ENCODE measurements at places on chromosomes 11 and 22.

DNA sequence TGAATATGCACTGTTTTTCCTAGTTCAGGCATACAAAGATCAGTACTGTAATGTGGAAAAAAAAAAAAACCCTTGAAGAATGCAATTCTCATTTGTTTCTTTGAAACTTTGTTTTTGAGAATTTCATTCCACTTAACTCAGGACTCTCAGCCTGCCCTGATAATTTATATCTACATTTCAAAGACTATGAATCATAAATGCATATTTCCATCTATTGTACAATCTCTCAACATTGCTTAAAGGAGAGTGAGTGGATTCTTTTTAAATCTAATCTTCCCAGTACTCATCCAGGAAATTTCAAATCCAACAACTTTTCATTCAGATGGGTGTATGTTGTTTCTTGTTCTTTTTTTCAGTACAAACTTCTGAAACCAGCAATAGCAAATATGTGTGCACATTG is 322.2 kb upstream of the DDI1 start:
- DNase-seq = no peak

- no peak for DNase-seq
Observed at GRCh38 chr22:35842954-35843353, 125.3 kb downstream of the APOL5 start.

DNA sequence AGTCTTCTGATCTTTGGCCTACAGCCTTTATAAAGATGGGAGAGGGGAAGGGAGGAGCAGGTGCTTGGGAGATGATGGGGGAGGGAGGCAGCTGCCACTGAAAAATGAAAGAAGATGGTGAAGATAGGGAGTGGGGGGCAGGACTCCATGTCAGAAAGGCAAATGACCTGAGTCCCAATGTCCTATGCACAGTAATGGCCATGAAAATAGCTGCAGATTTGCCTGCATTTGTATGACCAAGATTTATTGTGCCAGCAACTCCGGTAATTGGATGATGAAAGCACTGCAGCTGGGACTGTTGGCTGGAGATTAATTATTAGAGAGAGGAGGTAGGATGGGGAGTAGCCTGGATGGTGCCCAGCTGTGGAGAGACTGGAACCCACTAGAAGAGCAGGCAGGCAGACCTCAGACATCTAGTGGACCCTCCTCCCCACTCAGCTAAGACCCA is 36.1 kb downstream of the NEU3 start:
- DNase-seq = no peak

- DNase-seq = no peak
Observed at GRCh38 chr11:128502726-128503125, 84.6 kb downstream of the ETS1 start.

DNA sequence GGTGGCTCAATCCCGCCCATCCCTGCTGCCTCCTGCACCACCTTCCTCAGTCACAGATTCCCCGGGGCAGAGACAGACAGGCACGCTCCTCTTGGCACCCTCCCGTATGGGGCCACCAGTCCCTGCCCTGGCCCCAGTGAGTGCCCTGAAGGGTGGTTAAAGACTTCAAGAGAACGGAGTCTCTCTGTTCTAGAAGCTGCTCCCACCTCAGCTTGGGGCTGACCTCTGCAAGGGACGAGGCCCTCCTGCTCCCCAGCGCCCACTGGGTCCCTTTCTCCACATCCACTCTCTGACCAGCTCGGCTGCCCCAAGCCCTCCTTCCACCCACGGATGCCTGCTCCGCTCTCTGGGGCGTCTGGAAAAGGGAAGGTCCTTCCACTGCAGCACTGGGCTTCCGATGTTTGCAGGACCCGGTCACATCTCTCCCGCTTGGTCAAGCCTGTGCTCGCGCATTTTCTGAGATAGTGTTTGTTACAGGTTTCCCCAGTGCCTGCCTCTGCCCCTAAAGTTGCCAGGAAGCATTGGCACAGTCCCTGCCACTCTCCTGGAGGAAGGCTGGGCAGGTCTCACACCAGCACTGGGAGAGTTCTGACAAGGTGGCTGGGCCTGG is 1487.9 kb downstream of the TBC1D22A start:
- no peak for DNase-seq

GRCh38 chr11:122756417-122756816 is 81.9 kb upstream of the CRTAM start:
- DNase-seq = no peak

- no peak for DNase-seq
Observed at GRCh38 chr11:96167787-96168186, 175.2 kb downstream of the MAML2 start.

- no peak for DNase-seq
Observed at GRCh38 chr11:77270921-77271320, 30.6 kb downstream of the GDPD4 start.

GRCh38 chr22:37904572-37905533 is 1.2 kb upstream of the MICALL1 start:
- DNase-seq = no peak

DNA sequence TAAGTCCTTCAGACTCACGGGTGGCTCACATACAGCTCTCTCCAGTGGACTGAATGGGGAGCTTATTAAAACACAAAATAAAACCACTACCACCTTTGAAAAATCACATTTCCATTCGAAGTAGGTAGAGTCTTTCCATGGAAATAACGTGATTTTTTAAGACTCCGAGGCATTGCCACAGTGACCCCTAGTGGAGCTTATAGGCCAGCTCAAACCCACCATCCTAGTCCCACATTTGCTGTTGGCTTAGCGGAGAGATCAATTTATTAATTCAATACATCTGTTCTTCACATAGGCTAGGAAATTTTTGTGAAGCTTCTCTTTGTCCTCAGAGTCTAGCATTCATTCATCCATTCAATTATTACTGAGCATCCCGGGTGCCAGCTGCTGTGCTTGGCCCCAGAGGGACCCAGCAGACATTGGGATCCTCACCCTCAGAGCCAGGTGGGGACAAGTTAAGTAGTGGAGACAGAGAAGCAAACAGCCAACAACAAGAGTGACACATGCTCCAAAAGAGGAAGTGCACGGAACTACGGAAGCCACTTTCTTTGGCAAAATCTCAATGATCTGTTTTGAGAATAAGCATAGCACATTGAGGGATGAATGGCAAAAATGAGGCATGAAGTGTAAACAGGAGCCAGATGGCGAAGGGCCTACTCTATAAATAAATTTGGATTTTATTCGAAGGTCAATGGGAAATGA is 10.2 kb upstream of the P4HA3 start:
- DNase-seq = no peak

DNA sequence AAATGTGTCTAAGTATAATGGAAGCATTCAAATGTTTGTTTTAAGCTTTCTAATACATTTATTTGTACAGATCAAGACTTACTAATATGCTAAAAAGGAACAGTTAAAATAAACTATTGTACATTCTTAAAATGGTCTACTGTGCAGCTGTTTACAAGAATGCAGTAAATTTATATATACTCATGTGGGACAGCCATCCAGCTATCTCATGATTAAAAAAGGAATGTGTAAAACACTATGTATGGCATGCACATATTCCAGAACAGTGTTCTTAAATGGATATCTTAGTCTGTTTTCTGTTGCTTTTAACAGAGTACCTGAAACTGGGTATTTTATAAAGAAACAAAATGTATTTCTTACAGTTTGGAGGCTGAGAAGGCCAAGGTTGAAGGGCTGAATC is 30.2 kb upstream of the CSTF3 start:
- DNase-seq = no peak

- DNase-seq = no peak
Observed at GRCh38 chr11:116465056-116465455, 307.7 kb downstream of the BUD13 start.

DNA sequence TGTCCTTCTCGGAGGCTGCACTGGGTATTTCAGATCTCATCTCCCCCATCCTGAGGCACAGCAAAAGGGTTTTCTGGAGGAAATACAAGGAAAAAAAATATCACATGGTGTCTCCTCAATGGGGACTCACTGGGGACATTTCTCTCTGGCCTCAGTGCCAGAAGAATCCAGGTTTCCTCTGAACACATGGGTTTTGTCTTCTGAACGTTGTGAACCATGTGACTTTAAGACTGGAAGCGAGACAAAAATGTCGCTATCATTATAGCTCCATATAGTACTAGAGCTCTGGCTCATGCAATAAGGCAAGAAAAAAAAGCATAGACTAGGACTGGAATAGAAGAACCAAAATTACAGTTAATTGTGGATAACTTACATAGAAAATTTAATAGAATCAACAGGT is 44.9 kb upstream of the RFPL3 start:
- DNase-seq = no peak

DNA sequence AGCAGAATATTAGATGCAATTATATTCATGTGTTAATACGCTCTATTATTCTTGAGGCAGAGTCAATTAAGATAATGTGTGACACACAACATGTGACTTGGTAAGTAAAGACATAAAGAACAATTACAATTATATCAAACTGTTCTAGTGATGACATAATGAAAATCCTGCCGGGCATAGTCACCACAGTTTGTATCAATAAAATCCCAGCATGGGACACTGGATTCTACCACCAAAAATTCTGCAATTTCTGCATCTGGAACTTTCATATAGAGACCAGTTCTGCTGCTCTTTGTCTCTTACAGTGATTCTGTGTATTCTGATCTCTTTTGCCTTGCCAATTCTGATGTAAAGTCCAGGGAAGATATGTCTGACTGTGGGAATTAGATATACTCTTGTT is 495.6 kb upstream of the LRRC4C start:
- DNase-seq = no peak

DNA sequence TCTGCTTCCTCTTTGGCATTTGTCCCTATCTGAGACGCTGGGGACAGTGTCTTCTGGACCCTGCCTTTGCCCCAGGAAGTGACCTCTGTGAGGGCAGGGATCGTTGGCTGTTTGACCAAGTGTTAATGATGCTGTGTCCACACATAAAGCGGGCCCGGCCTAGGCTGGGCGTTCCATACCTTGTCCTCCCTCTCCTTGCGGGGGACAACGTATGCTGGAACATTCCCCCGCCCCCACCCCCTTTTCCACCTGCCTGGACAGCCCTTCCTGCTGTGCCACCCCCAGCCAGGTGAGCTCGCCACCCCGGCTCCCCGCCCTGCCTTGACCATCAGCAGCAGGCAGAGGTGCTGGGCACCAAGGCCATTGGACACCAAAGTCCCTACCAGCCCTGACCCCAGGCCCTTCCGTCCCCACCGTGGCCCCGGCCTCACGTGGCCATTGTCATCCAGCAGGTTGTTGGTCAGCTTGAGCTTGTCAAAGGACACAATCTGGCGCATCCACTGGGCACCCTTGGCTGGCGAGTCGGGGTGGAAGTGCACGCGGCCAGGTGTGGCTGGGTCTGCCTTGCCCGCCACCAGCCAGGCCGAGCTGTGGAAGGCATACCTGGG is 4.1 kb upstream of the NUDT8 start:
- no peak for DNase-seq

GRCh38 chr11:33659370-33660139 is 41.1 kb downstream of the C11orf91 start:
- no peak for DNase-seq

DNA sequence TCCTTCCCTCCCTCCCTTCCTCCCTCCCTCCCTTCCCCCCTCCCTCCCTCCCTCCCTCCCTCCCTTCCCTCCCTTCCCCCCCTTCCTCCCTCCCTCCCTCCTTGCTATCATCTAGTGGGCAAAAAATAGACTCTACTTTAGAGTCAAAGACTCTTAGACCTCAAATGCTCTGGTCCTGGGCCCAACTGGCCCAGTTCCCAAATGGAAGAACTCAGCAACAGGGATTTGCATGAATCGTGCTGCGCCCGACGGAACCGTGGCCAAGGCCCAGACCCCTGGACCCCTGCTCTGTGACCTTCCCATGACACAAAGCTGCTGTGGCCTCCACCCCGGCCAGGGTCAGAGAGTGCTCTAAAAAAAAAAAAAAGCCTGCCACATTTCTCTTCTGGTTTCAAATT is 97.4 kb downstream of the WNT7B start:
- no peak for DNase-seq

DNA sequence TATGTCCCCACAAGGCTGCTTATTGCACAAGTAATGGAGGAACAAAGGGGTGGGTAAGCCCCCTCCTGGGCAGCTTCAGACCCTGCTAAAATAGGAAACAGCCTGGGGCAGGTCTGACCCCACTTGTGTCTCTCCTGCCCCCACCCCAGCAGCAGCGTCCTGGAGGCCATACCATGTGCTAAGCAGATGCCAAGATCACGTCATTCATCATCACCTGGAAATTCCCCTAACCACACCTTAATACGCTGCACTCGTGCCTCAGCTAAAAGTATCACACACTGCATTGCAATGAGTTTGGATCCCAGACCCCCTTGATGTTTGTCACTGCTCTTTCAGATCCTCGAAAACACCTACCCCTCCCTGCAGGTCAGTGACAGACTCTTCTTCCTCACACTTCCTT is 27.8 kb upstream of the GGTLC2 start:
- DNase-seq = no peak

- no peak for DNase-seq
Observed at GRCh38 chr11:106624377-106624776, 393.9 kb downstream of the GUCY1A2 start.

DNA sequence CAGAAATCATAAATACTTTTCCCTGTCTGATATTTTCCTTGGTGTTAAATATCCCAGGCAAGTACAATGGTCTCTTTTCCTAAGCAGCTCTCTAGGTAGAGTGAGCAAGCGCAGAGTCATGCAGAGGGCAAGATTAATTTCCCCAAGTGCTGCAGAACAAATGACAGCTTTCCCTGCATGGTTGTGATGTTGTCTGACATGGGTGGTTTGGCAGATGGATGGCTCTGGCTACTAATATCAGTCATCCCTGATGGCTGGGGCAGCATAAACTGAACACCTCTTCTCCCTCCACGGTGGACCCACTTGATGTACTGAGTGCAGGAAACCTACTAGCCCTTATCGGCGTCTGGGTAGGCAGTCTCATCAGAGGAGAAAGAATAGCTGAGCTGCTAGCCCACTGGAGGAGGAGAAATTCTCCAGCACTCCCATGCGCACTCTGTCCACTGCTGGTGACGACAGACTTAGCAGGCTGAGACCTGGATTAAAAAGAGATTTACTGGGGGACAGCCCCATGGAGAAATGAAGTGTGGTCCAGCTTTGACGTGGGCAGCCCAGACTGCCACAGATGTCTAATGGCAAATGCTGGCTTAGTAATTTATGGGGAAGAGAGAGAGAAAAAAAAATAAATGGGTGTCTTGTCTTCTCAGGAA is 202.9 kb downstream of the DBX1 start:
- DNase-seq = no peak

DNA sequence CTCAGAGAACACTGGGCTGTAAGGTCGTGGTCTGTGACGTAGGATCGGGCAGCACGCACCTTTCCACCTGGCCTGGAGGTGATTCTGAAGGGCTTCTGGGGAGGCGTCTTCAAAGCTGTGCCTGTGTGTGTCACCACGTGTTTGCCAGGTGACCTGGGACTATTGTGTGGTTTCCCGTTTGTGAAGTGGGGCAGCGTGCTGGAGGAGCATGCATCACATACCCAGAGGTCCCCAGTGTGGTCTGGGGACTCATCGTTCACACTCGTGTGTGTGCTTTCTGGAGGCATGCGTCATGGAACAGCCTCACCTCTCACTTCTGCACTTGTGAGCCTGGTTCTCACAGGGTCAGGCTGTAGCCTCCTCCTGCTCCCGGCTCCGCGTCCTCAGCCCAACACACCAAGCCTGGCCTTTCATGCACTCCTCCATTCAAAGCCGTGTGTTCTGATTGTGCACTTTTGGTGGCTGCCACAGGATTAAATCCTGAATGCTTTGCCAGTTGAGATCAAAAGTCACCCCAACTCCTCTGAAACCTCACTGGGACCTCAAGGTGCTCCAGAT is 106.3 kb downstream of the KCNQ1OT1 start:
- no peak for DNase-seq

- DNase-seq = no peak
Observed at GRCh38 chr22:41915035-41915785, at the start of gene SHISA8. Gene SHISA8 (minus strand): TSS chr22:41915074. CDS start chr22:41914667, 407 bp downstream.

All from cortex of kidney (tissue), 1 donor.